ENCODE measurements at places on chromosomes 11 and 22.
A peak's percentile ranks its signal among the peaks of the same experiment; 100 is the strongest.

DNA sequence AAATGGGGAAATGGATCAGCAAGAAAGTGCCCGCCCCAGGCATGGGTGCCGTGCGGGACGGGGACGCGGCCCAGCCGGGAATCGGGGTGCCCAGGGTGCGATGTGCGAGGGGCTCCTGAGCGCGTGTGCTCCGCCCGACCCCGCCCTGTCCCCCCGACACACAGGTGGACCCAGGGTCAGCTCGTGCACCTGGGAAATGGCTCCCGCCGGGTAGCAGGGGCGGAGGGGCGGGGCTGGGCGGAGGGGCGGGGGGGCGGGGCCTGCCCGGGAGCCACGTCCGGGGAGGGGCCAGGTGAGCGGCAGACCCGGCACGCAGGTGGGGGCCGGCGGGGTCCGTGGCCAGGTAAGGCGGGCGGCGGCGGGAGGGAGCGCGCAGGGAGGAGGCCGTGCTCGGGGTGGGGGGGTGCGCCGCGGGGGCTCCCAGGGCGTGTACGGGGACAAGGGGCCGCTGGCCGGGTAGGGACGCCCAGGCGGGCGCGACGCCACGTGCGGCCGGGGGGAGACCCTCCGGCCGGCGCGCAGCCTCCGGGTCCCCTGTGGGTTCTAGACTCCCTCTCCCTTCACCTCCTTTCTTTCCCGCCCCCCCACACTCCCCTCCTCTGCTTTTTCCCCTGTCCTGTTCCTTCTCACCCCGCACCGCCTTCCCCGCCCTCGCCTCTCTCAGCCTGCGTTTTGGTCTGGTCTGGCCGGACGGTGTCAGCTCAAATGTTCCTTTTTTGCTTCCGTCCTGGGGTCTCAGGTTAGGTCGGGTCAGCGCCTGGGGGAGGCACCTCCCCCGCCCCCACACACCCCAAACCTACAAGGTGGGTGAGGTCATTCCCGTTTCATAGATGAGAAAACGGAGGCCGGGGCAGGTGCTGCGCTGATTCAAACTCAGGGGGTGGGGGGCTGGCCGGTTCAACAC is at the start of gene ARHGAP8:
Gene ARHGAP8, plus strand, starts transcription at position 291 of the 904 bp plus-strand sequence. CDS start 33,953 bp downstream, outside the sequence.
- peak; percentile 41 for DNase-seq

DNA sequence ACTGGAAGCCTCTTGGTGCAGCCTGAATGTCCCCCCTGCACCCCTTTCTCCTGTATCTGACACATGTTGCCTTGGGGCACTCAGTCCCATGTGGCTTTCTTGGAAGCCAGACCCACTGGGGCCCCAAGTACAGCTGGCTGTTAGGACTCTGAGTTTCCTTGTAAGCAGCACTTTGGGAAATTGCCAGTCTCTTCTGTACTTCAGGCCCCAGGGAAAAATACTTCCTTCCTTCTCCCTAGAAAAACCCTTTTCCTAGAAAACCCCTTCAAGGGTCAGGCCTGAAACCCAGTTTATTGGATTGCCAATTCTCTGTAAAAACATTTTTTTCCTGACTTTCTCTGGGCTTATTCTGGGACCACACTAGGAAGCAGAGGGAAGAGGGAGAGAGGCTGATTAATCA is 360.3 kb downstream of the TENM4 start:
- DNase-seq = no peak

DNA sequence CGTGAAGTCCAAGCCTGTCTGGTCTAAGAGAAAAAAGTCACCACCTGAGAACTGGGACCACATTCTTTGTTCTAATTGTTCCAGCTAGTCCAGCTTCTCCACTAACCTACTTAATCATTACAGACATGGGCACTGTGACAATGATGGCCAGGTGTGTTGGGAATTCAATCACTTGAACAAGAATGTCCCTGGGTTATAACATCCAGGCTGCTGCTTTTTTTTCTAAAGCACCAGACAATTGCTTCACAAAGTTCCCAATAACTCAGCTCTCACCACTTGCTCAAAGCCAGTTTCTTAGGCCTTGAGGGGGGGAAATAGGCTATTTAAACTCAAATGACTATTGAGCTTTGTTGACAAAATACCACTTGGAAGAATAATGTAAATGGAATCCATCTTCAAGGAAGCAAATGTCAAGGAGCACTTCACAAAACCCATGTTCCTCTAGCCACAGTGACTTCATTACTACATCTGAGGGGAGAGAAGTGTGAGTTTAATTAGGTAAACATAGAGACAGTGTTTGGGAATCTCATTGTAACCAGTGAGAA is 80.3 kb downstream of the ME3 start:
- DNase-seq = peak; percentile 89

DNA sequence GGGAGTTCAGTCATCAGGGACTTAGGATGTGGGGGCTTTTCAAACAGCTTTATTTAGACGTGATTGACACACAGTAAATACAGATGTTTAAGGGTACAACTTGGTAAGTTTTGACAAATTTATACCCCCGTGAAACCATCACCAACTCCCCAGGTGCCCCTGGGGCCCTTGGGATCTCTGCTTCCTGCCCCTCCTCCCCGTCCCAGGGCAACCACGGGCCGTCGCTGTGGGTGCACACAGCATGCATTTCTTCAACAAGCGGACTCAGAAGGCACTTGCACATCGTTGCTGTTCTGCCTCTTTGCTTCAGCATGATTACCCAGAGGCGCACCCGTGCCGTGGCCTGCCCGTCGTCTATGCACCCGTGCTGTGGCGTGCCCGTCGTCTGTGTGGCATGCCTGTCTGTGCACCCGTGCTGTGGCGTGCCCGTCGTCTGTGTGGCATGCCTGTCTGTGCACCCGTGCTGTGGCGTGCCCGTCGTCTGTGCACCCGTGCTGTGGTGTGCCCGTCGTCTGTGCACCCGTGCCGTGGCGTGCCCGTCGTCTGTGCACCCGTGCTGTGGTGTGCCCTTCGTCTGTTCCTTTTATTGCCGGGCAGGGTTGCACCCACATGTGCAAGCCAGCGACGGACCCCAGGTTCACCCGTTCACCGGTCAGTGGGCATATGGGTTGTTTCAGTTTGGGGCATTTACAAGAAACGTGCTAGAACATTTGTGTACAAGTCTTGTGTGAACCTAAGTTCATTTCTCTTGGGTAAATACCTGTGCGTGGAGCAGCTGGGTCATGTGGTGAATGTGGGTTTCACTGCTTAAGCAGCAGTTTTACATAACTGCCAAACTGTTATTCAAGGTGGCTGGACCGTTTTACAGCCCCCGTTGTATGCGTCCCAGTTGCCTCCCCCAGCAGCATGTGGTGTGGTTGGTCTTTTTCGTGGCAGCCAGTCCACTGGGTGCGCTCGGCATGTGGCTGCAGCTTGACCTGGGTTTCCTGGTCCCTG is 8.3 kb downstream of the CD81 start:
- DNase-seq = no peak

DNA sequence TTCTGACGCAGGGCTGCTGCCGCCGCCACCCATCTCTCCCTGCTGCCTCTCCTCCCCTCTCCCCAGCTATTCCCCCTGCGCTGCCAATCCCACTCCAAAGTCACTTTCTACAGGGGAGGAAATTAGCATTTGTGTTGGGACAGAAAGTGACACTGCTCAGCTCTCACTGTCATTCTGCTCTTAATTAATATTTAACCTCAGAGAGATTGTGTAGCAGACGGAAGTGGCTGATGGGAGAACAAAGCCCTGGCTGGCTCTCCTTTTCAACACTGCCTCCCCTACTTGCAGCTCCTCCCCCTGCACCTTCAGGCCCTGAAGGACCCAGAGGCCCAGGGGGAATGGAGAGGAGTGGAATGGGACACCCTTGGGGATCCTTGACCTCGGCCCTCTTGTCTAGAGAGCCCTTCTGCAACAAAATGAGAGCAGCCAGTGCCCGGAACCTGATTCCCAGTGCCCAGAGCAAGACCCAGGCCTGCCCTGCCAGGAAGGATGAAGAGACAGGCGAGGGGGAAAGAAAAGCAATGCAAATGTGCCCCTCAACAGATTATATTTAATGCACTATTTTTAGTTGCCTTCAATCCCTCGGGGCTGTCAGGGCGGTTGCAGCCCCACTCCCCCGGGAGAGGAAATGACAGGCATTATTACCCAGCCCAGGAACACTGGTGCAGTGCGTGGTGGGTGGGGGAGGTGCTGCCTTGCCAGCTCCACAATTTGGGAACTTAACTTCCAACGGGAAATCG is 14.6 kb upstream of the NRGN start:
- no peak for DNase-seq

- no peak for DNase-seq
Measured at GRCh38 chr11:3865388-3866193, 10.1 kb downstream of the STIM1 start.

GRCh38 chr11:36079878-36080675 is 136.2 kb downstream of the LDLRAD3 start:
- no peak for DNase-seq

GRCh38 chr22:49406879-49407587 is 420.6 kb downstream of the BRD1 start:
- no peak for DNase-seq

GRCh38 chr22:39627865-39628562 is 57.5 kb downstream of the CACNA1I start:
- DNase-seq = no peak

All from NCI-H2029 (cell line).